ENCODE measurements at places on chromosomes 6 and 20.

GRCh38 chr20:52616629-52617028, 355.5 kb upstream of the TSHZ2 start:
- DNase-seq: no peak

DNA sequence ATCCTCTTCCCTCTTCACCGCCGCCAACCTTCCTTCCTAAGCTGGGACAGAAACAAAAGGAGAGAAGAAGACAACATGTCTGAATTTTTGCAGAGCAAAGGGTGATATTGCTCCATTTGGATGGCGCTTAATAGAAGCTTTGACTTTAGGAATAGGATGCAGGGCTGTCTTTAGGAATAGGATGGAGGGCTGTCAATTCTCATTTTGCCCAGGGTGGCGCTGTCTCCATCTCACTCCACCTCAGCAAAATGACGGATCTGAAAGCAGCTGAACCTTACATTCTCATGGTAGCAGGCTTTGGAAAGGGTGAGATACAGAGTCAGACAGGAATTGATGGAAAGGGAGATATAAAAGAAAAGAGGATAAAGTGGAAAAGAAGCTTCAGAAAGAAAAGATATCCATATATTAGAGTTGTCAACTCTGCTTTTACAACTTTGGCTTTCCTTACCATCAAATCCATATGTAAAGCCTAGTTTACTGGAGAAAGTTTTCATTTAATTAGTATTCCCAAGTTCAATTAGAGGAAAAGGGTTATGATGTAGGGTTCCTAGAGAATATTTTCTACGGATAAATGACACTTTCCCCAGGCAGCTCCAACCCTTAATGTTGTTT, 2.4 kb downstream of the MTCL3 start:
- peak; percentile 50 for DNase-seq

GRCh38 chr20:62705627-62706026, 3.0 kb upstream of the NTSR1 start:
- DNase-seq: no peak

- no peak for DNase-seq
Measured at GRCh38 chr20:4661191-4661590, 60.5 kb upstream of the PRND start.

GRCh38 chr20:33676652-33677645, 2.7 kb upstream of the NECAB3 start:
- DNase-seq: no peak

- no peak for DNase-seq
Measured at GRCh38 chr6:15343490-15344191, 97.8 kb downstream of the JARID2 start.

DNA sequence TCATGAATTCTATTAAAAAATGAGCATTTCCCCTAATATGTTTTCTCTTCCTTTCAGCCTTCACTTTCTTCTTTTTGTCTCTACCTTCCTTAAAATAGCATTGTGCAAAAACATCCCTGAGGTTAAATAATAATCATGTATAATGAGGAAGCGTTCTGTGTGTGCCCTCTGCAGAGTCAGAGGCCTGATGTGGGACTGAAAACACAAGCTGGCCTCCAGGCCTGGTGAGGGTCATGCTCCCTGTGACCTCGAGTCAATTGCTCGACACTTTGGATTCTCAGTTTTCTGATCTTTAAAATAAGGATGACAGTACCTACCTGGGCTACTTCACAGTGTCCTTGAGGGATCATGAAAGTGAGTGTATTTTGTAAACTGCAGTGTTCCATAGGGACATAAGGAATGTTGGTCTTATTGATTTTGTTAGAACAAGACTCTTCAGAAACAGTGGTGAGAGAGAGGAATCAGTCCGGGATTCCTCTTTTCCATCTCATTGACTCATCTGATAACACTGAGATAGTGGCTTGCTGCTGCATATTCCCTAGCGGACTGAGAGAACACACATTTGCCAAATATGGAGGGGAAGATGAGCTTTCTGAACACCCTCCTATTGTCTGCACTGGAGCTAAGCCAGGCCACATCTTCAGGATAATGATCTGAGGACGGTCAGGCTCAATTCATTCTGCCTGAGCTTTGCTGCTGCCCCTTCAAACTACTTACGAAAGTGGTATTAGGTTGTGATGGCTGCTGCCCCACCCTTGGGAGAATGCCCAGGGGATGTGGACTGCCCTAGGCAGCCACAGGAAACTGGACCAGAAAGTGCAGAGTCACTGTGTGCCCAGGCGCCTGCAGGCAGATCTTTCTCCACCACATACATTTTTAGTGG, 39.6 kb upstream of the PDE7B start:
- DNase-seq: no peak
